Natural killer cell (primary cell): ENCODE measurements at places on chromosomes 5 and 9. TPM values are rescaled to one million over a fixed set of nuclear protein-coding genes. Genes with fewer than 3 reads are reported as not detected.

DNA sequence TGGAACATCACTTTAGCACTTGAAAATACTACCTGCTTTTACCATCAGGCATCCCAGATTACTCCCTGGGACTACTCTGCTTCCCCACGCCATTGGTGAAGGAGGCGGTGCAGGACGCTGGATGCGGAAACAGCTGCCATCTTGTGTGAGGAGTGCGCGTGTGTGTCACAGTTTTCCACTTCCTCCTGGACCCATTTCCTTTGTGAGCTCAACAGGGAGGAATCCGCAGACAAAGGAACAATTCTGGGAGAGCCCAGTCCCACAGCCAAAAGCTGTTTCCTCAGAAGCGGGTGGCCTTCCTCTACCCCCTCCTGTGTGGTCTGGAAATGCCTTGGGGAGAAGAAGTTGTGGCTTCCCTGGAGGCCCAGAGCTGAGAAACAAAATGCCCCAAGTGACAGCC lies 16.8 kb downstream of the AFAP1L1 start:
- H3K27ac ChIP-seq = no peak overlapping the region
- H3K4me1 ChIP-seq = no peaks in the 10 kb centered on the region
- DNase-seq = no peak

SHISAL2B gene
- not detected for total RNA-seq

ABCA1 gene
- 4.8 TPM for total RNA-seq

GRCh38 chr5:164097749-164098148 lies 592.3 kb downstream of the MAT2B start:
- H3K27me3 ChIP-seq = no peaks in the 10 kb centered on the region
- H3K36me3 ChIP-seq = no peaks in the 10 kb centered on the region
- no peak for DNase-seq
- no peaks in the 10 kb centered on the region for H3K4me1 ChIP-seq
- no peak overlapping the region for H3K4me3 ChIP-seq

SAPCD2 gene
- total RNA-seq = 2.6 TPM

CXCL14 gene
- not detected for total RNA-seq

N4BP3 gene
- 5.6 TPM for total RNA-seq

LPAR1 gene
- 0.50 TPM for total RNA-seq

PIP5KL1 gene
- 0.52 TPM for total RNA-seq

GRCh38 chr9:75002422-75003023 lies 25.6 kb downstream of the CARNMT1 start:
- H3K27me3 ChIP-seq = no peaks in the 10 kb centered on the region
- peaks cover 6% of the 10 kb centered on the region for H3K36me3 ChIP-seq
- DNase-seq = no peak
- H3K4me1 ChIP-seq = no peaks in the 10 kb centered on the region
- H3K27ac ChIP-seq = no peak overlapping the region

DNA sequence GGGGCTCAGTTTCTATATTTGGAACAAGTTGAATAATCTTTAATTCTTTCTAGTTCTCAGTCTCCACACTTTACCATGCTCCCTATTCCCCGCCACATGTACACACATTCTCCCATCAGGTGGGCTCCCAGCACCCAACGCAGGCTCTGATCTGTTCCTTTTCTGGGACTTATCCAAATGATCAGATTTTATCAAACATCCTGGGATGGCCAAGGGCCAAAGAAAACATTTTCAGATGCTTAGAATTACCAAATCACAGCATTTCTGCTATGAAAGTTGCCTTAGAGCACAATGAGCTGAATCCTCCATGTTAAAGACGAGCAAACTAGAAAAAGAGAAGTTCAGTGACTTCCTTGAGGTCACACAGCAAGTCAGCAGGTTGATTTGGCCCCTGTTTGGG lies 153.4 kb downstream of the SEC61B start:
- H3K36me3 ChIP-seq = no peaks in the 10 kb centered on the region

DNA sequence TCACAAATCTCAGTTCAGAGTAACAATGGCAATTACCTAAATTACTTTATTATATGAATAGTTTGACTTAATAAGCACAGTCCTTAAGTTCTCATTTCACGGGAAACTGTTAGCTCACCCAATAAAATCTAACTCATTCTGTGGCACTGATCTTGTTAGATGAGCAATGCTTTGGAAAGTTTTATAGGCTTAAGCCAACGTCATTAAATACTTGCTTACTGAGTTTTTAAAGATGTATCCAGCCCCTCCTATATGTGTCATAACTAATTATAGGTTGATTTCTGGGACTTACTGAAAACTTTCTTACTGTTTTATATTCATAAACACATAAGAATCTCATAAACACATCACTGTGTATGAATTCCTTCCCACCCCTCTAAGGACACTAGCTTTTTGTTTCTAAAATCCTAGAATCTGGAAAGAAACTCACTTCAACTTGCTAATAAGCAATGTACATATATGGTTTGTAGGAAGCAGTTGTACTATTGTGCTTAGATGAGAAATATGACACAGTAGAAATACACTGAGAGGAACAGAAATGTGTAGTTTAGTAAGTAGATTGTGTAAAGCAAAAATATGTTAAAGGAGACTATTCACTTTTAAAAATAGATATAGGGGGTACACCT lies 14.1 kb upstream of the MARCOL start:
- no peak overlapping the region for H3K4me3 ChIP-seq
- no peak overlapping the region for H3K27ac ChIP-seq
- H3K36me3 ChIP-seq = no peaks in the 10 kb centered on the region
- DNase-seq = no peak
- H3K4me1 ChIP-seq = no peaks in the 10 kb centered on the region
- H3K27me3 ChIP-seq = no peaks in the 10 kb centered on the region

GRCh38 chr5:90888511-90889324 lies 330.1 kb downstream of the ADGRV1 start:
- H3K27ac ChIP-seq = no peak overlapping the region
- no peak for DNase-seq
- H3K36me3 ChIP-seq = no peaks in the 10 kb centered on the region

DNA sequence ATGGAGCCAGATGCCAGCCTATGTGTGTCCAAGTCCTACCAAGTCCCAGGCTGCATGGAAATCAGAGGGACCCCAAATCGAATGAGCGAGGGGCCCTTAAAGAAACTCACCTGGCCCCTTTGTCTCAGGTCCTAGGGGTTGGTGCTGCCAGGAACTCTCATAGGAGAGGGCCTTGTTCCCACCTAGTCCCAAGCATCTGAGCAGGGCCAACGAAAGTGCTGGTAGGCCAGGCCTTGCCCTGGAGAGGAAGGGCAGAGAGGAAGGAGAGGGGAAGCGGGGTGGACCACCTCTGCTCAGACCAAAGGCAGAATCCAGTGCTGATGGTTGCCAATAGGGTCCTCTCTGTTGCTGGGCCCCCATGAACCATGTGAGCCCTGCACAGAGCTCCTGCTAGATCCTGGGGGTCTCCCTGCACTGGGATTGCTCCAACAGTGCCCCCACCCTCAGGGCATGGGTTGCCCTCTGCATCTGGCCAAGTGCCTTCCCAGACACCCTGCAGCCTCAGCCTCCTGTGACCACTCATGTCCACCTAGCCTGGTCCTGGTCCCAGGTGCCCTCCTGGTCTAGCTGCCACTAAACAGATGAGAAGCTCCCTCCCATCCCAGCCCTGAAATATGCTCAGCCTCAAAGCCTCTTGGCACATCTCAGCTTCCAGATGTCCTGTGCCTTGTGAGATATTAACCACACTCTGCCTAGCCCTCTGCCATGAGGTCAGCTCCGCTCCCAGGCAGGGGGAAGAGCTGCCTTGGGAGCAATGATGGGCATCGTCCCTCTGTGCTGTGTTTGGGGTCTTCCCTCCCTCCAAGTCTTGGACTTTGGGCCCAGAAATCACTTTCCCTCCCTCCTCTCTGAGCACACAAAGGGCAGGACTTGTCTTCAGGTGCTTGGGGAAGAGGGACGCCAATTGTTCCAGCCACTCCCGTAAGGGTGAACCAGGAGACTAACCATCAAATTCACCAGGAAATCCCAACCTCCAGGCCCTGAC lies 109.6 kb downstream of the ADAMTS2 start:
- no peak overlapping the region for H3K4me3 ChIP-seq
- no peaks in the 10 kb centered on the region for H3K36me3 ChIP-seq

GRCh38 chr5:147567917-147568598 lies 58.2 kb upstream of the DPYSL3 start:
- H3K4me3 ChIP-seq = no peak overlapping the region
- no peak for DNase-seq
- no peak overlapping the region for H3K27ac ChIP-seq
- no peaks in the 10 kb centered on the region for H3K4me1 ChIP-seq

MLANA gene
- total RNA-seq = not detected

GRCh38 chr5:167578977-167579692 lies 712.3 kb upstream of the WWC1 start:
- no peak for DNase-seq
- no peaks in the 10 kb centered on the region for H3K4me1 ChIP-seq
- H3K27ac ChIP-seq = no peak overlapping the region
- no peaks in the 10 kb centered on the region for H3K36me3 ChIP-seq

GRCh38 chr5:146340260-146341081 lies 1.8 kb downstream of the POU4F3 start:
- H3K4me3 ChIP-seq = no peak overlapping the region
- H3K36me3 ChIP-seq = no peaks in the 10 kb centered on the region
- H3K27ac ChIP-seq = no peak overlapping the region
- peaks cover 57% of the 10 kb centered on the region for H3K27me3 ChIP-seq

DNA sequence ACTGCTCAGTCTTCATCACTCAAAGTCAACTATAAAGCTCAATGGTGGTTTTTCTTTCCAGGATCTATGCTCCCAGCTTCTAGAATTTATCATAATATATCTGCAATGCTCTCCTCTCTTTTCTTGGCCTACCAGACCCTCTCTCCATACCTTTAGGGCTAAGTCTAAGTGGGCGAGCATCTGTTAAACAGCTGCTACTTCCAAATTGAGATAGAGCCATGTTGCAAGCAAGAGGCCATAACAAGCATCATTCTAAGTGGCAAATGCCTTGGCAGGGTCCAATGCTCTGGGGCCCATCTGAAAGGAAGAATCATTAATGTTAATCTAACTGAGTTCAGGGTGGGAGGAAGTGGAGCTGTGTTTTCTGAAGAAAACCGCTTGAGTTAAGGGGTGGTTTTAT lies 324.0 kb downstream of the TLR4 start:
- H3K4me1 ChIP-seq = no peaks in the 10 kb centered on the region
- H3K4me3 ChIP-seq = no peak overlapping the region
- DNase-seq = no peak

DNA sequence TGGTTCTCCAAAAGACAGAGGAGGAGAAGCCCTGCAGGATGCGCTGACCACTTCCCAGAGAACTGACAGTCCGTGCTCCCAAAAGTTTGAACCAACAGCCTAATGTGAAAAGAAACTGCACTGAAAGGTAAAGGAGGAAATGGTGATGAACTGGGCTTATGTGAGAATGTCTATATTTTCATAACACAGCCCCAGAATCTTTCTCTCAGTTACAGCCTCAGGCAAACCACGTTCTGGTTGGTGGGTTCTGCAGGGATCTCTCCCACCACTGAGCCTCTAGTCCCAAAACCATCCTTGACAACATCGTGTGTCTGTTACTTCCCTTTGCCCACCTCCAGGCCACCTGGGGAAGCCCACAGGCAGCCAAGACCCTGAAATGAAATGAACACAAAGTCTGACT lies 23.9 kb downstream of the SPARC start:
- peaks cover 3% of the 10 kb centered on the region for H3K27me3 ChIP-seq
- H3K4me1 ChIP-seq = peaks cover 12% of the 10 kb centered on the region
- no peak overlapping the region for H3K27ac ChIP-seq
- H3K36me3 ChIP-seq = no peaks in the 10 kb centered on the region
- H3K4me3 ChIP-seq = no peak overlapping the region

DNA sequence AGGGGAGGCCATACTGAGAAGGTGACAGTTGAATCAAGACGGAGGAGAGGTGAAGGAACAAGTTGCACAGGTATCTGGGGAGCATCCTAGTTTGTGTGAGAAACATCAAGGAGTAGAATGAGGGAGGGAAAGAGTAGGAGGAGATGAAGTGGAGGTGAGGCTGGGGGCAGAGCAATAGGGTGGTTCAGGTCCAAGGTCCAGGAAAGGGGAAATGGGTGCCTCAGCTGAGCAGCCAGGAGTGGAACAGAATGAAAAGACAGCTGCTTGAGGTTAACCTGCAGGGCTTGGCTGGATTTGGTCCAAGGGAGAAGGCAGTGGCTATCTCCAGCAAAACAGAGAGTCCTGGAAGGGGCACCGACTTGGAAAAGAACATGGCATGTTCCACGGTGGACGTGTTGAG lies 5.3 kb downstream of the SLC1A1 start:
- no peak overlapping the region for H3K4me3 ChIP-seq
- peaks cover 11% of the 10 kb centered on the region for H3K4me1 ChIP-seq
- DNase-seq = no peak
- no peak overlapping the region for H3K27ac ChIP-seq

- H3K27ac ChIP-seq = no peak overlapping the region
- no peaks in the 10 kb centered on the region for H3K4me1 ChIP-seq
- no peak for DNase-seq
- H3K4me3 ChIP-seq = no peak overlapping the region
- H3K27me3 ChIP-seq = no peaks in the 10 kb centered on the region
Measured at GRCh38 chr9:96040591-96041461, 165.3 kb downstream of the ERCC6L2 start.

GRCh38 chr5:177346820-177347219 lies 4.6 kb downstream of the LMAN2 start:
- H3K4me1 ChIP-seq = peaks cover 27% of the 10 kb centered on the region
- H3K4me3 ChIP-seq = no peak overlapping the region
- DNase-seq = no peak
- H3K36me3 ChIP-seq = peaks cover 27% of the 10 kb centered on the region
- no peak overlapping the region for H3K27ac ChIP-seq

IL17B gene
- total RNA-seq = not detected

OLFML2A gene
- not detected for total RNA-seq

- no peak overlapping the region for H3K27ac ChIP-seq
- no peak for DNase-seq
- H3K27me3 ChIP-seq = peaks cover 16% of the 10 kb centered on the region
- H3K4me3 ChIP-seq = no peak overlapping the region
- no peaks in the 10 kb centered on the region for H3K36me3 ChIP-seq
Measured at GRCh38 chr9:129550199-129550839, 70.6 kb downstream of the C9orf50 start.

GRCh38 chr9:116986015-116986414 lies 298.9 kb downstream of the TRIM32 start:
- DNase-seq = no peak
- H3K4me3 ChIP-seq = no peak overlapping the region
- H3K27me3 ChIP-seq = no peaks in the 10 kb centered on the region
- H3K36me3 ChIP-seq = no peaks in the 10 kb centered on the region

CCDC192 gene
- not detected for total RNA-seq

F12 gene
- total RNA-seq = 0.66 TPM

SNCAIP gene
- total RNA-seq = not detected

DNA sequence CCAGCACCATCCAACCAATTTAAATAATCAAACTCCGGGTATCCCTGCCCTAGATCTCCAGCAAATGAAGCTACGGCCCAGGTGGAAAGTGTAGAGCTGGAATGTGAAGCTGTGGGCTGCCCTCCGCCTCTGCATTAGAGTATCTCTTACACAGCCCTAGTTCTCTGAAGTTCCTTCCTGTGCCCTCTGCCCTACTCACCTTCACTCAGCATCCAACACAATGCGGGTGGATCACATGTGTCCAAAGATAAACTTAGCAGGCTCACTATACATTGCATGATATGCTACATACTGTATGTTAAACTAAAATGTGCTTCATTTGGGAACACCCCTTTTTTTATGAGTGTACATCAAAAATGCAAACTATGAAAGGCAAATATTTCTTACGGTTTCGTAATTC lies 70.0 kb upstream of the RAD23B start:
- no peak for DNase-seq
- H3K27me3 ChIP-seq = no peaks in the 10 kb centered on the region
- no peaks in the 10 kb centered on the region for H3K36me3 ChIP-seq
- peaks cover 18% of the 10 kb centered on the region for H3K4me1 ChIP-seq
- H3K27ac ChIP-seq = peak overlapping the region; percentile 75

- no peak overlapping the region for H3K27ac ChIP-seq
- no peak for DNase-seq
- H3K36me3 ChIP-seq = no peaks in the 10 kb centered on the region
Measured at GRCh38 chr9:21477466-21477865, 4.6 kb downstream of the IFNE start.

FUT7 gene
- 5.1 TPM for total RNA-seq
